ENCODE measurements at places on chromosomes 7 and 10.

DNA sequence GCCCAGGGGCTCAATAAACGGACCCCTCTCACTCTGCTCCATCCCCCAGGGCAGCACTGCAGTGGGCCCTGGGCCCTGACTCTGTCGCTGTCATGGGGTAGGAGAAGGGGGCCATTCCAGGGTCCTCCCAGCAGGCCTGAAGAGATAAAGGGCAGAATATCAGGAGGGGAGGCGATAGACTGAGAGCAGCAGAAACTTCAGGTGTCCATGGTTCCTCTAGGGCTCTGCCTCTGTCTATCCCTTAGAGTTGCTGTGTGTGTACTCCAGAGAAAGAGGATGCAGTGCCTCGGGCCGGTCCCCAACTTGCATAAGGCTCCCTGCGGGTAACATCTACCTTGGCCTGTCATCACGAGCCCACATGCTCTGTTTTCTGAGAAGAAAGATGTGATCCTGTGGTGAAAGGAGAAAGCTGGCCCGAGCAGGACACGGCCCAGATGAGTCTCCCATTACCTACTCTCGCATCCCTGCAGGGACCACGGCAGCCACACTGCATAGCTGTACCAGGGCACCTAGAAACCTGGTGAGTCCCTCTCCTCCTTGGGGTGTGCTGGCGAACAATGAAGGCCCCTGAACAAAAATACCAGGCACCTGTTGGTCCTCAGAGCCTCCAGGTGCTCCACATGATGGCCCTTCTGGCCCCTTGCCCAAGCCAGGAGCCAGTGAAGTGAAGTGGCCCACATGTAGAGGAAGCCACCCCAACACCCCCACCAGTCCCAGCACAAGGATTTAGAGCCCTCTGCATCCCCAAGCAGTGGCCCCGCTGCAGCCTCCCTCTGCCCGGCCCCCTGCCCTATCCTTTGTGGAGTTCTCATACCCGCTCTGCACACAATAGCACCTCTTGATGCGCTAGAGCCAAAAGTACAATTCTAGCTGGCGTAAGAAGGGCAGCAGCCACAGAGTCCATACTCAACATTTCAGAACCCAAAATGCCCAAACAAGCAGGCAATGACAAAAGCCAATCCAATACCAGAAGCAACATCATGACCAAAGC, 106.8 kb downstream of the ARHGAP22 start:
- DNase-seq: no peak

- no peak for DNase-seq
Observed at GRCh38 chr7:3259711-3260400, 41.2 kb upstream of the SDK1 start.

- no peak for DNase-seq
Observed at GRCh38 chr10:21368728-21369425, 156.6 kb downstream of the SKIDA1 start.

DNA sequence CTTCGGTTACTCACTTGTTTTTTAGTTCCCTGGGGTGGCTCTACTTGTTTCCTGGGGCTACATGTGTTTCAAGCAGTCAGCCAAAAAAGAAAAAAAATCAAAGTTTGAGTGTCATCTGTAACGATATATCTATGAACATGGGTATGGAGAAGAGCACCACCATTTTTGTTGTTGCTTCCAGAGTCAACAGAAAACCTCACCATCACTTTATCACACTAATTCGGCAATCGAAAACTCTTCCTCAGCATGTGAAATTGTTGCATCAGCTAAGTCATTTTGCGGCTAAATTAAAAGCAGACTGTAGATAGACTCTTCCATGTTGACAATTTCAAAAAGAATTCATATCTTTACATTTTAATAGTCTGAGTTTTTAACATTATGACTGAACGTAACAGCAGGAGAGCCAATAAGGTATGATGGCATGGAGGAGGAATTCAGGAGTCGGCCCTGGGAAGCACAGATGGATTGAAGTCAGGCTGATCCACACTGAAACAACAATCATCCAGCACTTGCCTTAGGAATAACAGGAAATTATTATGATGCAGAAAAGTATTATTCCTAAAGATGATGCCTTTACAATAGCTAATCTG, 455.7 kb upstream of the KLF6 start:
- no peak for DNase-seq

- DNase-seq: no peak
Observed at GRCh38 chr10:59801171-59801570, 47.9 kb upstream of the MRLN start.

- DNase-seq: no peak
Observed at GRCh38 chr10:66627156-66627555, 298.7 kb upstream of the LRRTM3 start.

DNA sequence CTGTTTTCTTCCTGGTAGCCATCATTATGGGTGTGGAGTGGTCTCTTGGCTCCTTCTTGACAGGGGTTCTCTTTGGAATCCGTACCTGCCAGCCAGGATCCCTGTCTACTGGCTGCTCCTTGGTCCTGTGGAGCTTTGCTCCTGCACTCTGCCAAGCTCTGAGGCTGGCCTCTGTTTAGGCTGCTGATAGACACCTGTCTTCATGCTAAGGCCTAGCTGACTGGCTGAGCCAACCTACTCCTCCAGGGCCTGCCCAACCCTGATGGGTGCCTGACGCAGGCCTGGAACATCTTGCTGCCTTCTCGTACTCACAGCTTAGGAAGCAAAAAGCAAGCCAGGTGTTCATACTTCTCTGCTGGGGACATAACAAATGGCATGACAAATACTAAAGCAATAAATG, 333.6 kb upstream of the ZNF32 start:
- no peak for DNase-seq

- DNase-seq: no peak
Observed at GRCh38 chr7:158856883-158857668, 718 bp downstream of the DYNC2I1 start.

GRCh38 chr10:131833013-131833412, 67.8 kb upstream of the PPP2R2D start:
- DNase-seq: no peak

- no peak for DNase-seq
Observed at GRCh38 chr7:75039709-75040108, 33.9 kb downstream of the RCC1L start.

DNA sequence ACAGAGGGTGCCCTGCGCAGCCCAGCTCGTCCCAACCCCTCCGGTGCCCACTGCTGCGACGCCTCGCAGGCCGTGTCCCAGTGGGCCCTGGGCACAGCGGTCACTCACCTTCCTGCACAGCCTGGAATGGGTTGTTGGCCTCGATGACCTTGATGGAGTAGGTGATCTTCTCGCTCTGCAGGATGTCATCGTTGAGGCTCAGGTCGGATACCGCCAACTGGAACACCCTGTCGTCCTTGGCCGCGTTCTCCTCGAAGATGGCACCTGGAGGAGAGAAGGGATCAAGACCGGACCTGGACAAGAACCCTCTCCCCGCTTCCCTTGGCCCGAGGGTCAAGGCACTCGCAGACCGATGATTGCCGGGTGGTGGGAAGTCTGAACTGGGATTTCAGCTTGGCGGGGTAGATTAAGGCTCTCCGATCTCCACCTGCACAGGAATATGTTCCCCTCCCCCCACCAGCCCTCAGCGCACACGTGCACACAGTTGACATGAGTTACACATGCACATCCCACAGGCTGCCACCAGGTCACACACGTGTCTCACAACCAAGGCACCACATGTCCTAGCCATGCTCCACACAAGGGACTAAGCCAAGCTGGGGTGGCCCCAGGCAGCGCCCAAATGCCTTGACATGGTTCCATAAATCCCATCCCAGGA, 2.6 kb downstream of the GRID1 start:
- DNase-seq: peak; percentile 23

DNA sequence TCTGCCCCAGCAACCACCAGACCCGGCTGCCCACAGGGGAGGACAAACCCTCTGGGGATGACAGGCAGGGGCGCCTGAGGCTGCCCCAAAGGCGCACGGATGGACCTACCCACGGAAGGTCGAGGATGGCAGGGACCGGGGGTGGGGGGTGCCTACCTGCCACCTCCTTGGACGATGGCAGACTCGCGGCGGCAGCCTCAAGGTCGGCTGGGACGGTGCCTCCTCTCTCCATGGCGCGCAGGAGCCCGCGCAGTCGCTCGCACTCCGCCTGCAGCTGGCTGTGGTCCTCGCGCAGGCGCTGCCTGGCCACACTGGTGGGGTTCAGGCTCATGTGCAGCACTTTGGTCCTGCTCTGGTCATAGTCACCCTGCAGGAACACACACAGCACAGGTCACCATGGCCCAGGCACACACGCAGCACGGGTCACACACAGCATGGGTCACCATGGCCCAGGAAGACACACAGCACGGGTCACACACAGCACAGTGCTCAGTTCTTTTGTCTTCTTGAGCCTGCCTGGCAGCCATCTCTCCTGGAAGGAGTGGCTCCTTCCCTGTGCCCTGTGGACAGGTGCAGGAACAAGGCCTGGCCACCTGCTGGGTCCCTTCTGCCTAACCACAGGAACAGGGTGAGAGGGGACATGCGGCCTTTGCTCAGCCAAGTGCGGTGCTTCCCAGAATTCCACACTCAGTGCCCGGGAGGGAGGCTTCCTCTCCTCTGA, 266.6 kb downstream of the ELFN1 start:
- DNase-seq: no peak

DNA sequence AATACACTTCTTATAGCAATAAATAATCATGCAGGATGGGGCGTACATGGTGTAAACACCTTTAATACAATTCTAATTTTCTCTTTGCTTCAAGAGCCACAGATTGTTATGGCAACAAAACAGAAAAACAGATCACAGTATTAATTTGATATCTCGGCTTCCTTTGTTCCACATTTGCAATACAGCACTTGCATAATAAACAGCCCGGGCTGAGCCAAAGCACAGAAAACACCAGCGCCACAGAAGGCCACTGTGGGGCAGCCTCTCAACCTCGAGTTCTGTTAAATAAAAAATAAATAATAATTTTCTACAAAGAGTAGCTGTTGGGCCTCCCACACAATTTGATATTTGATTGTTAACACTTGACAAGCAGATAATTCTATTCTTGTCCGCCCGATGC, 255.9 kb downstream of the USP6NL start:
- DNase-seq: no peak

GRCh38 chr10:92241501-92241900, 49.4 kb downstream of the CPEB3 start:
- no peak for DNase-seq

GRCh38 chr10:131885391-131886165, 15.2 kb upstream of the PPP2R2D start:
- DNase-seq: peak; percentile 86

GRCh38 chr7:90267263-90267858, 22.4 kb downstream of the CFAP69 start:
- DNase-seq: no peak

DNA sequence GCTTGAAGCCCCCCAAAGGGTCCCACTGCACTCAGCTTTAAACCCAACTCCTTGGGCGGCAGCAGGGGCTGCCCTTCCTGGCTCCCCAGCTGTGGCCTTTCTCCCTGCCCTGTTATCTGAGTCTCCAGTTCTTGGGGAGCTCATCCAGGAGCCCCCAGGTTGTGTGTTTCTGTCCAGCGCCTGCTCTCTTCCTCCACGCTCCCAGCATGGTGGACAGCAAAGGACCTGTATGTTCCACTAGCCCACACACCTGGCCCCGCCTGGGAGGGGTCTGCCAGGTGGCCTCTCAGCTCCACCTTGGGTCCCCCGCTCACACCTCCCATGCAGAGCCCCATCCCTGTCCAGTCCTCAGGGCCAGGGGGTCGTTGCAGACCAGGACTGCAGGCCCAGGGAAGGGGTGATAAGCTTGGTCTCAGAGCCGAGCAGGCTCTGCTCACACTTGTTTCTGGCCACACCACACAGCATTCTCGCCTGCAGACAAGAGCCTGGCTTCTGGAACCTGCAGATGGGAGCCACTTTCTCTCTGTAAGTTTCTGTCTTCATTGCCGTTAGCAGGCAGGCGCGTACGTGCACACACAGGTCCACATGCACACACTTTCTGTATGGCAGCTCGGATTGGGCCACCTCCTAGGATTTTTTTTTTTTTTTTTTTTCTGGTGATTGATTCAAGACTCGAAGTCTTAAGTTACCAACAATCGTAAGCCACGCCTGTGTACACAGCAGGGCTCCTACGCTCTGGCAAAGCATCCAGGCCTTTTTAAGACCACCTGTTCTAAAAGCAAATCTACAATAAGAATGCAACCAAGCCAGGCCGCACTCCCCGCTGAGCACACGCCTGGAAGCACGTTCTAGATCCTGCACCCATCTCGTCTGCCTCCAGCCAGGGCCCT, 104.6 kb downstream of the CYTH3 start:
- DNase-seq: no peak

- DNase-seq: no peak
Observed at GRCh38 chr10:28714401-28715053, 37.2 kb downstream of the BAMBI start.

DNA sequence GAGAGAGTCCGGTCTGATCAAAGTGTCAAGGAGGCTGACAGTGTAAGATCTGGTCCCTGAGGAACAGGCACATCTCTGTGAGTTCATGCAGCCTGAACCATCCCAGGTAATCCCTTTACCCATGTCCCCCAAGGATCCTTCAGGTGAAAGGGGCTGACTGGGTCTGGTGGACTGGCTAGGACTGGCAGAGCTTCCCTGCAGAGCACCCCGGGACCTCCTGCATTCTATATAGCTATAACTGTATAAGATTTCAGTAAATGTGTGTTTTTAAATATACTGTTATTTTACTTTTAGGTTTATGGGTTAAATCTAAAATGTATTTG, 246.8 kb downstream of the ELMO1 start:
- no peak for DNase-seq

DNA sequence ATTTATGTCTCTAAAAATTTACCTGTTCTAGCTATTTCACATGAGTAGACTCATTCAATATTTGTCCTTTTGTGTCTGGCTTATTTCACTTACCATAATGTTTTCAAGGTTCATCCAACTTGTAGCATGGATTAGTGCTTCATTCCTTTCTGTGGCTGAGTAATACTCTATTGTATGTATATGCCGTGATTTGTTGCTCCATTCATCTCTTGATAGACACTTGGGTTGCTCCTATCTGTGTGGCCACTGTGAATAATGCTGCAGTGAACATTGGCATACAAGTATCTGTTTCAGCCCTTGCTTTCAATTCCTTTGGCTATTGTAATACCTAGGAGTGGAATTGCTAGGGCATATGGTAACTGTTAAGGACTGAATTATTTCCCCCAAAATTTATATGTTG, 86.9 kb downstream of the VWC2 start:
- no peak for DNase-seq

DNA sequence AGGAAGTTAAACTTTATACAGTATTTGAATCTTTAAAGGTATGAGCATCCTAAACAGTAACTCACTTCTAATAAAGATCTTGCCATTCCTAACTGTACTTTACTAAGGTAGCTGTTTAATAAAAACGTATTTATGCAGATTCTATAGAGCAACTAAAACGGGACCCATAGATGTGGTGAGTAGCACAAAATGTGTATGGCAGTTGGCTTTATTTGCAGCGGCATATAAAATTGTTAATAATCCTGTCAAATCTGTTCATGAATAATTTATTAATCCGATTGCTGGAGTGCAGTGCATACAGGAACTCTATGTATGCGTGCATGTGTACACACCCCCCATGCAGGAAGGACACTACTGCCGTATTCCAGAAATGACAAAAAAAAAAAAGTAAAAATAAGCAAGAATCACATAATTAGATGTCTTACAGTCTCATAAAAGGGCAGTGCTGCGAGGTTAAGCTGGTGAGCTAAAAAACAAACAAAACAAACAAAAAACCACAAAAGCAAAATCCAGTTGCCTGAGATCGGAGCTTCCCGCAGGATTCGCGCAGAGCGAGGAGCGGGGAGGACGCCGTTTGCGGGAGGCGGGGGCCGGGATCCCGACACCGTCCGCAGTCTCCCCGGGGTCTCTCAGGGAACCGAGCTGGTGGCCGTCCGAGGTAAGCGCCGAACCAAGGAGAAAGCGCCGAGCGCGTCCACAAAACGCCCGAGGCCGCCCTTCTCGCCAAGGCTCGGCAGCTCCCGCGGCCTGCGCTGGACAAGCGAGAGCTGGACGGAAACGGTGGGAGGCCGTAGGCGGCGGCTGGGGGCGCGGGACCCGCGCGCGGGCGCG, 518 bp upstream of the COMMD3 start:
- no peak for DNase-seq
